CD8-positive, alpha-beta memory T cell (primary cell): ENCODE measurements at places on chromosomes 3 and 15.

GRCh38 chr3:18211116-18211515 lies 214.0 kb downstream of the SATB1 start:
- no peaks in the 10 kb centered on the region for H3K4me1 ChIP-seq
- no peaks in the 10 kb centered on the region for H3K36me3 ChIP-seq
- H3K27me3 ChIP-seq, result no peaks in the 10 kb centered on the region
- no peak overlapping the region for H3K4me3 ChIP-seq
- H3K27ac ChIP-seq, result no peak overlapping the region

DNA sequence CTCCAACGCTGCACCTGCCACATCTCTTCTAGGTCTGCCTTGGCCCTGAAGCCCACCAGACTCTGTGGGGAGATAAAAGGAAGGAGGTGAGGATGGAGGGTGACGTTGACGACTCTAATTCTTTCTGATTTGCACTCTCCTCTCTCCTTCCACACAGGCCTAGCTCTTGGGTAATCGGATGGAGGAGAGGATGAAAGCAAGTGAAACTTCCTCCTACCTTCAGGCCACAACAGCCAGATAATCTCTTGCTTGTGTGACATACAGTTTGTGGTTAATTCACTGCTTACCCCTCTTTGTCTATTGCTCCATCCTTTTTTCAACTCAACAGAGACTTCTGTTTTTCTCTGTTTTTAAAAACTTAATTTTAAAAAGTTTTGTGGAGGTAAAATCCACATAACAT lies 208.1 kb downstream of the SV2B start:
- H3K27me3 ChIP-seq, result no peaks in the 10 kb centered on the region
- no peak for DNase-seq
- H3K27ac ChIP-seq, result no peak overlapping the region
- no peak overlapping the region for H3K4me3 ChIP-seq
- H3K36me3 ChIP-seq, result no peaks in the 10 kb centered on the region
- H3K4me1 ChIP-seq, result peaks cover 83% of the 10 kb centered on the region

DNA sequence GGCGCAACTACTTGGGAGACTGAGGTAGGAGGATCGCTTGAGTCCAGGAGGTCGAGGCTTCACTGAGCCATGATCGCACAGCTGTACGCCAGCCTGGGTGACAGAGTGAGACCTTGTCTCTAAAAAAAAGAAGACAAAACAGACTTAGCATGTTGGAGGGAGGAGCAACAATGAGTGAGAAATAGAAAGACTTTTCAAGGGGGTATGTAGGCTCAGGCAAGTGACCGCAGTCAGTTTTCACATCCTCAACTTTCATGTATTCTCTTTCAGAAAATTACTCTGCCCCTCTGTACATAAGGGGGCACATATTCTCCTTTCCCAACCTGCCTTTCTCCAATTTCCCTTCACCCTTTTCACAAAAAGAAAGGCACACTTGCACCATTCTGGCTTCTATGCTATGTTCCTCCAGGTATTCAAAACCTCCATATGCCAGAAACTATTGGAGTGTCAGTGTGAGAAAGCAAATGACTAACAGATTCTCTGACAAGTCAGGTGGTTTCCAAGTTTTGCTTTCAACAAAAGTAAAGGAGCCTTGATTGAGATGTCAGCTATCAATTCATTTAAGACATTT lies 7.6 kb downstream of the NSUN3 start:
- H3K27me3 ChIP-seq, result no peaks in the 10 kb centered on the region
- no peak for DNase-seq
- H3K27ac ChIP-seq, result no peak overlapping the region
- H3K36me3 ChIP-seq, result peaks cover 19% of the 10 kb centered on the region
- H3K4me3 ChIP-seq, result no peak overlapping the region

DNA sequence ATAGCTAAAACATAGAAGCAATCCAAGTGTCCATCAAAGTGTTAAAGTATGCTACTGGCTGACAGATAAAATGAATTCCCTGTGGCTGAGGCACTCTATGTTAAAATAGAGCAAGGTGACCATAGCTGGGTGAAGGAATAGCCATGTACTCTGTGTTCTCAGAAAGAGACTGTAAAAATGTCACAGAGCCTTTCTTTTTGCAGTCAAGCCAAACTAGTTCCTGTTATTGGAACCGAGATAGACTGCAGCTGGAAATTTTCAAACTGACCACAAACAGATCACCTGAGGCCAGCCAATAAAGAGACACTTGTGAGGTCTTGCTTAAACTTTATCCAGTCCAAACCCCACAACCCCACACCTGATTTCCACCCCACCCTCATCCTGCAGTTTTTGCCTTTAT lies 422.8 kb upstream of the NAALADL2 start:
- H3K4me3 ChIP-seq, result no peak overlapping the region
- no peak for DNase-seq
- no peaks in the 10 kb centered on the region for H3K4me1 ChIP-seq
- H3K27ac ChIP-seq, result no peak overlapping the region

GRCh38 chr15:65902373-65902772 lies 33.1 kb downstream of the RAB11A start:
- H3K4me1 ChIP-seq, result no peaks in the 10 kb centered on the region
- H3K27ac ChIP-seq, result no peak overlapping the region
- H3K4me3 ChIP-seq, result no peak overlapping the region
- H3K27me3 ChIP-seq, result no peaks in the 10 kb centered on the region
- DNase-seq, result no peak
- peaks cover 10% of the 10 kb centered on the region for H3K36me3 ChIP-seq

- no peaks in the 10 kb centered on the region for H3K36me3 ChIP-seq
- H3K27me3 ChIP-seq, result no peaks in the 10 kb centered on the region
- no peaks in the 10 kb centered on the region for H3K4me1 ChIP-seq
- DNase-seq, result no peak
- no peak overlapping the region for H3K4me3 ChIP-seq
Observed at GRCh38 chr3:10762611-10763247, 53.3 kb upstream of the SLC6A11 start.

DNA sequence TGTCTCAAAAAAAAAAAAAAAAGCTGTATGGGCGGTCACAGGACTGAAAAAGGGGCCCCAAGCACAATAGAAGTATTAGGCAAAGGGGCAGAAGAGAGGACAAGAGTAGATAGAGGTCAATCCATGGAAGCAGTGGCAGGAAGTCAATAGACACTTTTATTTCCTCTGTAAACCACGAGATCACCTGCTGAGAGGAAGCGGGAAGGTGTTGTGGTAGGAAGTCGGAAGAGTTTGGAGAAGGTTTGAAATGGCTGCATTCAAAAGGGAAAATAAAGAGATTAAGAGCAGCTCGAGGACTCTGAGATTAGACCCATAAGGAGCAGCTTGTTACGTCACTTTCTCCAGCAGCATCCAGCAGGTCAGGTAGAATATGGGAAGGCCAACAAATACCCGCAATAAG lies 14.2 kb upstream of the ZNF148 start:
- DNase-seq, result no peak
- peaks cover 11% of the 10 kb centered on the region for H3K4me1 ChIP-seq
- no peaks in the 10 kb centered on the region for H3K36me3 ChIP-seq
- no peak overlapping the region for H3K4me3 ChIP-seq
- no peak overlapping the region for H3K27ac ChIP-seq

- no peak overlapping the region for H3K4me3 ChIP-seq
- DNase-seq, result no peak
- H3K36me3 ChIP-seq, result no peaks in the 10 kb centered on the region
- H3K27ac ChIP-seq, result no peak overlapping the region
Observed at GRCh38 chr3:129445471-129445870, 5.4 kb downstream of the IFT122 start.
